ENCODE measurements at places on chromosomes 16 and 17. TPM values are rescaled to one million over a fixed set of nuclear protein-coding genes. Genes with fewer than 3 reads are reported as not detected.

- DNase-seq, result no peak
Measured at GRCh38 chr17:65925606-65926307, 266.2 kb downstream of the CEP112 start.

DNA sequence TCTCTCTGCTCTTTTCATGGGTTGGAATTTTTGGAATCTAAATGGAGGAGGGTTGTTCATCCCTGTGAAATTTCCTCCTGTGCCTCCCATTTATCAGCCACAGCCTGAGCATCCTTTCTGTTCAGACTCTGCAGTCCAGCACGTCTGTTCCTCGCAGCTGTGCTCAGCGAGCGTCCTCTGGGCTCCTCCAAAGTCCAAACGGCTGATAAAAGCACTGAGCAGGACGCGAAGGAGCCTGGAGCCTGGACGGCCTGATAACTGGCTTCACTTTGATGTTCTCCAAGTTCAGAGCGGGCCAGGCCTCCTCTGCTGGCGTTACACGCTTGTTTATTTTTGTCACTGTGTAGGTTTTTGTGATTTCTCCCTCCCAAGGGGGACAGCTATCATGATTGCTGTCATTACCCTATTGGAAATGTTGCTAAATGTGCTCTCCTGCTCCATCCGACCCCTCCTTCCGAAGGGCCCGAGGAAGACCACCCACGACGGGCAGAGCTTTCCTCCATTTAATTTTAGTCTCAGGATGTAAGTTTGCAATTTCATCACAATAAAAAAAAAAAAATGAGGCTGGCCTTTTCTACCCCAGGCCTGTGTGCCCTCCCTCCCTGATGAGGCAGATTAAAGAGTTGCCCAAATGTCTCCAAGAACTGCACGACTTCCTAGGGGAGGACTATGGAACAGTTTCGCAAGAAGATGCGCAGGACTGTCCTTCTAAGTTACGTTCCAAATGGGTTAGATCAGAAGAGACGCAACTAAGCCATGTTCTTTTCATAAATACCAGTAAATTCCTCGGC is 290.5 kb upstream of the FOXF1 start:
- DNase-seq, result no peak

GRCh38 chr17:83025636-83026280 is 53.7 kb upstream of the METRNL start:
- DNase-seq, result no peak

GRCh38 chr16:3182608-3183444 is 5.2 kb upstream of the OR1F1 start:
- no peak for DNase-seq

DNA sequence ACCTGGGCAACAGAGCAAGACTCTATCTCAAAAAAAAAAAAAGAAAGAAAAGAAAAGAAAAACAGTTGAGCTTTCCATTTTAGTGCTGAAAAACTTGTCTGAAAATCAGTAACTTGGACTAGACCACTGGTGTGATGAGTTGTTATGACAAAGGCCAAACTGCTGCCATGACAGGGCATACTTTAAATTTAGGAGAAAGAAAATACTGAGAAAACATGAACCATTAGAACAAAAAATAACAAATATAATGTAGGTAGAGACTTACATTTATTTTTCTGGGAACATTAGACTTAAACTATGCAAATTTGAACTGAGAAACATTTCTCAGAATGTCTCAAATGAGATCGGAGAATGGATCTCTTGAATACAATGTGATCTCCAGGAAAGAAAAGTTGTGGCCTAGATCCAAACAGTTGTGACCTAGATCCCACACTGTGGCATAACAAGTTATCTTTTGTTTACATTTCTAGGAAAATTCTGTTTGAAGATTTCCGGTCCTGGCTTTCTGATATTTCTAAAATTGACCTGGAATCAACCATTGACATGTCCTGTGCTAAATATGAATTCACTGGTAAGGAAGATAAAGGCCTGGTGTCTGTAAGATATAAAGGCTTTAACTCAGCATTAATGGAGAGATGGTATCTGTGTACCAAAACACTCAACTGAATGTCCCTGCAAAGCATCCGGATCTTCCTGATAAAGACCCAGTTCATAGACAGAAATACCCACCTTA is 10.9 kb downstream of the OGFOD1 start:
- DNase-seq, result no peak

DNA sequence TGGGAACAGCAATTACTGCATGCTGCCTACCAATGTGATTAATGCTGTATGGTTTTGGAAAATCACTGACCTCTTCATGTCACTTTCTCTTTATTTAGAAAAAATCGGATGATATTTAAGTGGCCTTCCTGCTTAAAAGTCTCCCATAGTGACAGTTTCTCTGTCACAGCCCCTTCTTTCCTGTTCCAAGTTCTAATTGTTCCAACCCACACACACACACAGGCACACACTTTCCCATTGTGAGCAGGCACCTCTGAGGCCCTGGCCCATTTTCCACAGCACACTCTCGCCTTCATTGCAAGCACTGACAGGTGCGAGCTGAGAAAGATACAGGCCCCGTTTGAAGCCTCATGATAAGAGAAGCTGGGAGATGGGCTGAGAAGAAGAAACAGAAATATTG is 505.9 kb downstream of the HS3ST4 start:
- no peak for DNase-seq

DNA sequence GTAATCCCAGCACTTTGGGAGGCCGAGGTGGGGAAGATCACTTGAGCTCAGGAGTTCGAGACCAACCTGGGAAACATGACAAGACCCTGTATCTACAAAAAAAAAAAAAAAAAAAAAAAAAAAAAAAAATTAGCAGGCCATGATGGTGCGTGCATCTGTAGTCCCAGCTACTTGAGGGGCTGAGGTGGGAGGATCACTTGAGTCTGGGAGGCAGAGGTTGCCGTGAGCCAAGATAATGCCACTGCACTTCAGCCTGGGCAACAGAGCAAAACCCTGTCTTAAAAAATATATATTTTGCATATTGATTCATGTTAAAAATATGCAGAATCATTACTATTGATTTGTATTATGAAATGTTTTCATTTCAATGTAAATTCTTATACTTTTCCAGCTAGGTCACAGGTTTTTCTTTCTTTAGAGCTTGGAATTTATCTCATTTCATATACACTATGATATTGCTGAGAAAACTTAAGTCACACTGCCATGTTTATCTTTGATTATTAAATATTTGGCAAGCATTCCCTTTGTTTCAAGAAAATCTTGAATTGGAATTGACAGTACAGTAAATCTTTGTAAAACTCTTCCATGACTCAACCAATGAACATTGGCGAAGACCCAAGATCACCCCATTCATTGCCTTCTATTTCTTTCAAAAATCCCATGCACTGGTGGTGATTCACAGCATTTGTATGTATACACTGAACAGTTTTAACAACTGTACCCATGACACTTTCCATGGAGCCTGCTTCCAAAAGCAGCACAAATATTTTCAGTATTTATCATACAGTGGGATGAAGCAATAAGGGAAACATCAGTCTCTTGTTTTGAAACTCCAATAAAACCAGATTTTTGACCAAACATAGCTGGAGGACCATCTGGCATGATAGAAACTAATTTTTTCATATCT is 83.5 kb upstream of the TNRC6A start:
- peak; percentile 22 for DNase-seq

DNA sequence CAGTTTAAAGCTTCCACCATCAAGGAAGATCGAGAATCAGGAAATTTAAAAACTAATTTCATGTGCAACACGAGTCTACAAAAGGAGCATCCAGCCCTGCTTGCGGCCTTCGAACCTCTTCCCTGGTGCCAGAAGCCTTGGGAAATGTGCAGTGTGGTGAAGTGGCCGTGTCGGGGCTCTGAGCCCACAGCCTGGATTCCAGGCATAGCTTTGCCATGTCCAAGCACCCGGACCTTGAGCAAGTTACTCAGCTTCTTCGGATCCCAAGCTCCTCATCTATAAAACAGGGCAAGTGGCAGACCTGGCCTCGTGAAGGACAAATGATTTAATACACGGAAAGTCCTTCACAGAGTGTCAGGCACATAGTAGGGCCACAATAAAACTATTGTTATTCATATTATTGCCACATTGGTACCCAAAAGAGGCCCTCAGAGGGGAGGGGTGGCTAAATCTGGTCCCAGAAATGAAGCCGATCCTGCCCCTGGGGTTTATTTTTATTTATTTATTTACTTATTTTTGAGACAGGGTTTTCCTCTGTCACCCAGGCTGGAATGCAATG is 34.8 kb downstream of the COTL1 start:
- DNase-seq, result no peak

- DNase-seq, result no peak
Measured at GRCh38 chr16:28865722-28866453, 2.2 kb downstream of the SH2B1 start.

DNA sequence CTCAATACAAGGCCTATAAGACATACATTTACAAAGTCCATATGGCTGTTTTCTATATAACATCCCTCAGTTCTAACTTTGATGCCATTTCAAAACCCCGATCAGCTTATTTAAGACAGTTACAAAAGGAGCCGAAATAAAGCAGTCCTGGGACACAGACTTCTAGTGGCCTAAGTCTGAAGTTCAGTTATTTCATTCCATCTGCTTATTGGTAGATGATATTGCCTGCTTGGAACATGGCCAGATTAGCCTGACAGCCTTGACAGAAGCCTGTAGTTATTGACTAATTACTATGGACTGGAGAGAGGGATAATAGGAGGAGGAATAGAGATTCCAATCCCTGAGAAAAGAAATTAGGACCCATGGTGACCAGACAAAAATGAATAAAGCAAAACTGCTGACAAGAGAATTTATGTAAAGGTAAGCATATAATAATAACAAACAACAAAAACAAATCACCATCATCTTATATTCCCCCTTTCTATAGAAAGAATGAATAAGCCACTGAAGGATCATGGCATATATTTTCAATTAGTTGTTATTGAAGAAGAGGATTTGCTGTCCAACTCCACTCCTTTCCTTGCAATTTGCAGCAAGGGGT is 206.3 kb upstream of the TOM1L1 start:
- no peak for DNase-seq

DNA sequence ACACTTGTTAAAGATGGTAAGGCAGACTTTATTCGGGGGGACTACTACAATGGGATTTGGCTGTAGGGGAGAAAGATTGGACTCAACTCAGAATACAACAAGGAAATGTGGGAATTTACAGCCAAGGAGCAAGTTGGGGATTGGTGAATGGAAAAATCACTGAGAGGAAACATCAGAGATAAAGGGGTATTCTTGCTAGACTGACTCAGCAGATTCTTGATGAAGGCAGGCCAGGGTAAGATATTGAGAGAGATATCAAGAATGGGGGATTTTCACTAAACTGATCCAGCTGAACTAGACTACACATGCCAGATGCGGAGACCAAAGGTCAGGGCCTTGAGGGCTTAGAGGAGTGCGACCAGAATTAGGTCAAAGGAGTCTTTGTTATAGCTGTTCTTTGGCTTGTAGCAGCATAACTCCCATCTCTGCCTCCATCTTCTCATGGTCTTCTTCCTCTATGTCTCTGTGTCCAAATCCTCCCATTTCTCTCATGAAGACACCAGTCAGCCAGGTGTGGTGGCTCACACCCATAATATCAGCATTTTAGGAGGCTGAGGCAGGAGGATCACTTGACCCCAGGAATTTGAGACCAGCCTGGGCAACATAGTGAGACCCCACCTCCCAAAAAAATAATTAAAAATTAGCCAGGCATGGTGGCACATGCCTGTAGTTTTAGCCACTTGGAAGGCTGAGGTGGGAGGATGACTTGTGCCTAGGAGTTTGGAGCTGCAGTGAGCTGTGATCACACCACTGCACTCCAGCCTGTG is 17.3 kb downstream of the CHD9NB start:
- DNase-seq, result no peak

GRCh38 chr16:72111657-72112451 is 18.2 kb downstream of the DHX38 start:
- DNase-seq, result peak; percentile 70

DNA sequence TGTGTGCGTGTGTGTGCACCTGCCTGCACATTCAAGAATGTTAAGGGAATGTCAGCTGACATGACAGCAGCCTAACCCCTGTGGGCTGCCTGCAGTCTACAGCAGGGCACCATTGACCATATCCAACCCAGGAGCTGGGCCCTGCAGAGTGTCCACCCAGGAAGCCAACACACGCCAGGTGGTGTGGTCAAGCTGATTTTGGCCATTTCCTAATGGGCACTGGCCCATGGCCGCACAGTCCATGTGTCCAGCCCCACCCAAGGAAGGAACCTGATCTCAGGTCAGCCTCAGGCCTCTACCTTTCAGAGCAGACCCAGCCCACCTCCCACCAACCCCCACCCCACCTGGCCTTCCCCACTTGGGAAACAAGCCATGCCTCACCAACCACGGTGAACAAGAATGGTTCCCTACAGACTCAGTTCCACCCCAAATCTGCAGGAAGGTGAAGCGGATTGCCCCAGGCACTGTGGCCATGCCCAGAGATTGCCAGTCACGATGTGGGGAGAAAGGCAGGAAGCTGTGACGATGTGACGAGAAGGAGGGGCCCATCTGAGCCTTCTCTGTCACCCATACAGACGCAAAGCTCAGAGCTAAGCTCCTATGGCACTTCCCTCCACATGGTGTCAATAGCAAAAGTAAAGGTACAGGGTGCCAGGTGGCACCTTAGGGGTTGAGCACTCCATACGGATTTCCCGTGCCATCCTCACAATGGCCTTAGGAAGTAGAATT is 77.5 kb downstream of the ZNF423 start:
- no peak for DNase-seq

DNA sequence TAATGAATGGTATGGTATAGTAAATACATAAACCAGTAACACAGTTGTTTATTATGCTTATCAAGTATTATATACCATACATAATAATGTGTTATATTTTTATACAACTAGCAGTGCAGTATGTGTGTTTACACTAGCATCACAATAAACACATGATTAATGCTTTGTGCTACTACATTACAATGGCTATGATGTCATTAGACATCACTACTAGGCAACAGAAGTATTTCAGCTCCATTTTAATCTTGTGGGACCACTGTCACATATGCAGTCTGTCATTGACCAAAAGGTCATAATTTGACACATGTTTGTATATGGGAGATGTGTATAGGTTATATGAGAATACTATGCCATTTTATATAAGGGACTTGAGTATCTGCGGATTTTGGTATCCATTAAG is 32.7 kb downstream of the TRIM37 start:
- no peak for DNase-seq

- peak; percentile 13 for DNase-seq
Measured at GRCh38 chr16:11497851-11498289, 88.8 kb downstream of the LITAF start.

GRCh38 chr17:66527335-66527734 is 224.9 kb downstream of the PRKCA start:
- no peak for DNase-seq

Gene TLCD2
- 2.8 TPM for polyA plus RNA-seq

Gene RNF43
- polyA plus RNA-seq, result 29.9 TPM

Gene BLTP2
- 61.9 TPM for polyA plus RNA-seq

Gene HAP1
- 0.39 TPM for polyA plus RNA-seq

Gene MT1G
- 919 TPM for polyA plus RNA-seq

Gene CNTNAP1
- polyA plus RNA-seq, result 7.5 TPM

Gene CLDN7
- polyA plus RNA-seq, result 250 TPM

Gene NOTUM
- 4.1 TPM for polyA plus RNA-seq

Measured in large intestine (tissue), 12 donors.